Calu3 (cell line): ENCODE measurements at places on chromosomes 11 and 22. TPM values are rescaled to one million over a fixed set of nuclear protein-coding genes. Genes with fewer than 3 reads are reported as not detected.

PKP3 gene
- total RNA-seq, result 128 and 154 TPM in 2 replicates

NLRP14 gene
- not detected in 2 replicates for total RNA-seq

PDHX gene
- 47.6 and 55.9 TPM in 2 replicates for total RNA-seq

SLC29A2 gene
- total RNA-seq, result 37.7 and 40.4 TPM in 2 replicates

- DNase-seq, result no peak
Measured at GRCh38 chr11:126839496-126839895, 161.1 kb downstream of the KIRREL3 start.

- DNase-seq, result no peak
Measured at GRCh38 chr11:64382586-64382985, 23.6 kb downstream of the RPS6KA4 start.

- DNase-seq, result no peak
Measured at GRCh38 chr11:62958547-62959421, 26.0 kb downstream of the SLC22A6 start.

DNA sequence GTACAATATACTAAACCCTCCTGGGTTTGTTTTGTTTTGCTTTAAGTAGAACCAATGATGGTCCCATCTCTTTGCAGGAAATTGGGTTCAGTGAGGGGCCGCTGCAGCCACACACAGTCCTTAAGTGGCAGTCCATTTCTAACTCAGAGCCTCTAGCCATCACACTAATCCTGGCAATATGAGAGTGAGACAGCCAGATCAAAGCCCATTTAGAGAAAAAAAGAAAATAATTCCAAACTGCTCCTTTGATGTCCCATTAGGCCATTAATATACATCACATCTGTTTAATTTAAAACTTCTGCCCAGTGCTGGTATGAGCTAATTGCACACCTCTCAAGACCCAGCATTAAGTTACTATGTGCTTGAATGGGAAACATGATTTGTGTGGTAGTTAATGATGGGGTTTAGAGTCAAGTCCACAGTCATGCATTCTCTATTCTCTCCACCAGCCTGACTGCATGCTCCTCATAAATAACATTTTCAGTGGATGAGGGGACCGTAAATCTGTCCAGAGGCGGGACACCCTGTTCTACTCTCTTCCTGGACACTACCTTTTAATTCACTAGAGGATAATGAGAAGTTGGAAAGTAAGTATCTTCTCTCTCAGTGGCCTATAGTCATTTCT lies 53.8 kb upstream of the BIRC3 start:
- no peak for DNase-seq

- DNase-seq, result no peak
Measured at GRCh38 chr11:469684-470560, 19.8 kb downstream of the PTDSS2 start.

DNA sequence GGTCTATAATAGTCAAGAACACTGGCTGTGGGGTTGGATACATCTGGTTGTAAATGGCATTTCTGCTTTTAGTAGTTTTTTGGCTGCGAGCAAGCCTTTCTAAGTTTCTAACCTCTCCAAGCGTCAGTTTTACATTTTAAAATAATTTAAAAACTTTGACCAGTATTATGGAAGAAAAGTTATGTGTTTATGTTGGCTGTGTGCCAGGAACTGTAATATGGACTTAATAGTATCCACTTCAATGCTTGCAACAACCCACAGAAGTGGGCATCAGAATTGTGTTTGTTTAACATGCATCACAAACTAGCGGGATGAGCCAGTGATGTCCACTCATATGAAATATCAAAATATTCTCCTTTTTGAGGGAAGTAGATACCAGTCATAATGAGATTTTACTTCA lies 844.2 kb downstream of the JRKL start:
- DNase-seq, result no peak

GRCh38 chr11:120859552-120860295 lies 164.2 kb upstream of the TBCEL start:
- no peak for DNase-seq
